Activated CD4-positive, alpha-beta T cell treated with anti-CD3 and anti-CD28 coated beads, Interleukin-2, Interleukin-4, amounts not matched to agents 100 ng/mL and 50 ng/mL, durations not matched to agents 16 hours and 8 hours (primary cell): ENCODE measurements at places on chromosomes 13 and 19.

GRCh38 chr13:113937073-113937472, 36.8 kb downstream of the C13orf46 start:
- no peak for DNase-seq

DNA sequence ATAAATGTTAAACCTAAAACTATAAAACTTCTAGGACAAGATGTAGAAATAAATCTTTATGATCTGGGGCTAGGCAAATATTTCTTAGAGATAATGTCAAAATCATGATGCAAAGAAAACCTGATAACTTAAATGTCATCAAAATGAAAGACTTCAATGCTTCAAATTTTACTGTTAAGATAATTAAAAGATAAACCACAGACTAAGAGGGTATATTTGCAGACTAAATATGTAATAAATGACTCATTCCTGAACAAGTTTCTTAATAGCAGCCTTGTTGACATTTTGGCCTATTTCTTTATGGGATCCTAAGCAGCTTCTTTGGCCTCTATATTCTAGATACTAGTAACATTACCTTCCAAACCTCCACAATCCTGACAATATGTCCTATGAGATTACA, 2878.3 kb upstream of the PCDH20 start:
- DNase-seq, result no peak

DNA sequence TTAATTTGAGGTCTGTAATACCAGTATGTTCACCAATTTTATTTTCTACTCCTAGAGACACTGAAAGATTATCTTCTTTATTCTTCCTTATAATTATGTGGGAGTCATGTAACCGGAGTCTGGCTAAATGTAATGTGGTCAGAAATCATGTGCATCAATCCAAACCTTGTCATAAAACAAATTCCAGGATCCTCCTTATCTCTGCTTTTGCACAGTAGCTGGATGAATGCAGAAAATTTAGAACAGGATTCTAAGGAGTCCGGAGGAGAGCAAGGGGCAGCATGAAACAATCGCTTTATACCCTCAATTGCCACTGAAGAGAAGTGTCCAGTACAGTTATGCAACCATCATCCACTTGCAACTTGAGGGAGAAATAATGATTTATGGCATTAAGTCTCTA, 2674.7 kb upstream of the PCDH20 start:
- no peak for DNase-seq

- no peak for DNase-seq
Observed at GRCh38 chr13:73995736-73996135, 138.5 kb downstream of the KLF12 start.

DNA sequence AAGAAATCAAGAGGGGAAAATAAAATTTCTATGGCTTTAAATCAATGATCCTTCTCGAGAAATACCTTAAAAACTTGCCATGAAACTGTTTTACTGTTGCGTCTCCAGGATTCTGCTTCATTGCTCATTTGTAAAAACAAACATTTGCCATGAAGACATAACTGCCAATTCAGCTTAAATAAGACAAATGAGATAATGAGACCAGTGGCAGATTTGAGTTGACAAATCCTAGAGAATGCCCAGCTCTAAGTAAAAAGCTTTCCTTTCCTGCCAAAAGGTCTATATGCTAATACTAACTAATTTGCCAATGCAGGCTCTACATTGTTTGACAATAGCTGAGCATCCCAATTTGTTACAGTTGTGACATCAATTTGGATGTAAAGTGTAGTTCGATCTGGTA, 400.5 kb upstream of the PCDH9 start:
- no peak for DNase-seq

DNA sequence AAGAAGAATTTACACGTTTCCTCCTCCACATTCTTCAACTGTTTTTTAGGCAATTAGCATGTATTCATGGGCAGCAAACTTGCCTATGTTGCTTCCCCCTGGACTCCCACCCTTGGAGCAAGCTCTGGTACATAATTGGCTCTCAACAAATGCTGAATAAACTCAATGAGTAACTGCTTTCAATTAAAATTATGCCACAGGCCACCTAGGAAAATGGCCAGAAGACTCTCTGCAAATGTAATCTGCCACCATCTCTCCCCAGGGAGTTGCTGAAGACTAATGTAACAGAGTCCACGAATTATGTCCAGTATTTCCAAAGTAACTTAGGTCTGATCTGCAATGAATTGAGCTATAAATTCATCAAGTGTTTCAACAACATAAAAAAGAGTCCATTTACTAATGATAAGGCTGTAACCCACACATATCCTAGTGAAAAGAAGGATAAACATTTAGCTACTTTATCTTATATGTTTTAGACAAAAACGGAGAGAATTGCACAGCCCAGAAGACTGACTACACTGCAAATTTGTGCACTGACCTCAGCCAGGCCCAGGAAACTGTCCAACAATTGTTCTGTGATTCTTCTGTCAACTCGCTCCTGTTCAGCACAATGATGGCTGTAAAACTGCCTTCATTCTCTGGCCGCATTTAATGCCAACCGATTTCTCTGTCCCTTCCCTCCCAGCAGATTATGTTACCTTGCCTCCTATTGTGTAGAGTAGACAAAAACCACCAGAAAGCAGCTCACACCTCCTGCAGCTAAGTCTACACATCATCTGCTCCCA, 808.6 kb upstream of the ARGLU1 start:
- DNase-seq, result no peak

DNA sequence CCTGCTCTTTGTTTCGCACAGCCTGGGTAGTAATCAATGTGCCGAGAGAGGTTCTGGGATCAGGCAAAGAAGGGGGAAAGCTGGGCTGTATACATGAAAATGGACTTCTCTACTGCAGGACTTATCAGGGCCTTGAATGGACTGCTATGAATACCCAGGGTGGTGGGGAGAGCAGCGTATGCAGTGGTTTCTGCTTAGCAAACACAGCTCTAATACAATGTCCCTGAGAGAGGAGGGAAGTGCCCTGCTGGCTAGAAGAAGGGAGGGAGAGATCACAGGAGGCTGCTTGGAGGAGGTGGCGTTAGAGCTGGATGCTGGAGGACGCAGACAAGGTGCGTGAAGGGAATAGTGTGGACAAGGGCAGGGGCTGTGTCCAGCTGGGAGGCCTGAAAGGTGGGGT, 116.1 kb downstream of the PTPRS start:
- no peak for DNase-seq

DNA sequence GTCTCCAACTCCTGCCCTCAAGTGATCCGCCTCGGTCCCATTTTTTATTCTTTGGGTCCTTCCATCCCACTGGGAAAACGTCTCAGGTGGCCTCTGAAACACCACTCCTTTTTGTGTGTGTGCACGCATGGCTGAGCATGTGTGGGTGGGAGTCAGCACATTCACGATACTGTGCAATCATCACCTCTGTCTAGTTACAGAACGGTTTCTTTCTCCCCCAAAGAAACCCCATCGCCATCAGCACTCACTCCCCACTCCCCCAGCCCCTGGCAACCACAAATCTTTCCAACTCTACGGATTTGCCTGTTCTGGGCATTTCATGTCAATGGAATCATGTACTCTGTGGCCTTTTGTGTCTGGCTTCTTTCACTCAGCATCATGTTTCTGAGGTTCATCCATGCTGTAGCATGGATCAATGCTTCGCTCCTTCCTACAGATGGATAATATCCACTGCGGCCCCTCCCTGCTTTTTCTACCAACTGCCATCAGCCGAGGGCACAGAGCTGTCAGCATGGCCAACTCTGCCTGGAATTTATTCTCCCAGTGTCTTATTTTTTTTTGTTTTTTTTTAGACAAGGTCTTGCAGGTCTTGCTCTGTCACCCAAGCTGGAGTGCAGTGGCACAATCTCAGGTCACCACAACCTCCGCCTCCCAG, 9.7 kb downstream of the F2RL3 start:
- DNase-seq, result no peak

GRCh38 chr19:49875857-49876421, 1.2 kb downstream of the AKT1S1 start:
- DNase-seq, result peak; percentile 59

GRCh38 chr19:6503407-6504201, 1.5 kb upstream of the TUBB4A start:
- no peak for DNase-seq

DNA sequence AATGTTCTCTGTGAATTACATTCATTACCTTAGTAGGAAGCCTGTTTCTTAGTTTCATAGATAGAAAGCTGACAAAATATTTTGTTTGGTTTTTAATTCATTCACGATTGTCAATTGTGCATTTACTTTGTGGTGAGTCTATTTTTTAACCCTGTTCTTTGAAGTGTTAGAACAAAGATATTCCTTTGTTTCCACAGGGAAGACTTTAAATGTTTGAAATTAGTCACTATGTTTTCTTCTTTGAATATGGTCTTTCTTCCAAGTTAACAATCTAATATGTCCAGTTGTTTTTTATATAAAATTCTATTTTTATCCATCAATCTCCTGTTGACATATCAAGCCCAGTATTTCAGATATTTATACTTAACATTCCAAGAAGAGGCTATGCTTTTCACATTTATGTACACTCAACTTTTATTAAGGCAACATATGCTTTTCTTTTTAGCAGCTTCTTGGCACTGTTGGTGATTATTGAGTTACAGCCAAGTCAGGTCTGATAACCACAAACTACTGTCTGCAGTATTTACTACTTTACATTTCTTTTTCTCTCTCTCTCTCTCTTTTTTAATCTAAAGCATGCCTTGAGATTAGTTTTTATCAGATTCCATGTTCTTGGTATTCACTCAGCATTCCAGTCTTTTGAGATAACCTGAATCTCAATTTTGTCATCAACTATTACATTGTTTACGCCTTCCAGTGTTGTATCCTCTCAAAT, 812.8 kb upstream of the SLC10A2 start:
- DNase-seq, result no peak

GRCh38 chr13:75416327-75417011, 65.5 kb downstream of the TBC1D4 start:
- DNase-seq, result no peak

- no peak for DNase-seq
Observed at GRCh38 chr19:8255426-8256125, 46.4 kb downstream of the CERS4 start.

GRCh38 chr13:46675016-46675415, 121.9 kb downstream of the ESD start:
- no peak for DNase-seq

- DNase-seq, result no peak
Observed at GRCh38 chr13:70896136-70896535, 787.9 kb upstream of the KLHL1 start.

- DNase-seq, result no peak
Observed at GRCh38 chr19:47786566-47786965, 8.1 kb downstream of the SELENOW start.

DNA sequence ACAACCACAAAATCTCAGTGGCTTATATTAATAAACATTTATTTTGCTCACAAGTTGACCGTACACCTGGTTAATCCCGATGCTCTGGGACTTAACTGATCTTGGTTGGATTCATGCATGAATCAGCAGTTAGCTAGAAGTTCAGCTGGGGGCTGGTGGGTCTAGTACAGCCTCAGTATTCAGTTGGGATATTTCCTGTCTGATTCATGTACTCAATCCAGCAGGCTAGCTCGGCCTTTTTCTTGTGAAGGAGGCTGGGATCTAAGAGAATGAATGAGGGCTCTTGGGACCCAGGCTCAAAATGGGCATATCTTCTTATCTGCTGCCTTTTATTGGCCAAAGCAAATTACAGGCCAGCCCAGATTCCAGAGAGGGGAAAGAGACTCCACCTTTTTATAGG, 178.8 kb downstream of the KCTD12 start:
- no peak for DNase-seq

DNA sequence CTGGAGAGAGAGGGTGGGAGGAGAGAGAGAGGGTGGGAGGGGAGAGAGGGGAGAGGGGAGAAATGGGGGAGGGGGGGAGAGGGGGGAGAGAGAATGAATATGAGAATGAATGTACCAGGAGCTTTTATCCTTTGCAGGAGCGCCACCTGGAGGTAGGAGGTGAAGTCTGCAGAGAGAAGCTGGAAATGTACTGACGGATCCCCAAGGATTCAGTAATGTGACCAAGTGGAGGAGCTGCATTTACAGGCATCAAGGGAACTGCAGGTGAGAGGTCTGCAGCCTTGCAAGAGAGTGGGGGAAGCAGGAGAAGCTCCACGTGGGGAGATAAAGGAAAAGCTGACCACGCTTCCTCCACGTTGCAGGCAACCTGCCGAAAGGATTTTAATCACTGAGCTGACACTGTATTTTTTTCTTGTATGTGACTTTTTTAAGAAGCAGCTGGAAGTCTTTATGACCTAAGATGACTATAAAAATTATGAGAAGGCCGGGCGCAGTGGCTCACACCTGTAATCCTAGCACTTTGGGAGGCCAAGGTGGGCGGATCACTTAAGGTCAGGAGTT, 33.7 kb downstream of the VSTM1 start:
- peak; percentile 52 for DNase-seq

GRCh38 chr19:51127755-51128154, 3.0 kb downstream of the SIGLEC9 start:
- DNase-seq, result no peak
